ENCODE measurements at places on chromosomes 7 and 10.

DNA sequence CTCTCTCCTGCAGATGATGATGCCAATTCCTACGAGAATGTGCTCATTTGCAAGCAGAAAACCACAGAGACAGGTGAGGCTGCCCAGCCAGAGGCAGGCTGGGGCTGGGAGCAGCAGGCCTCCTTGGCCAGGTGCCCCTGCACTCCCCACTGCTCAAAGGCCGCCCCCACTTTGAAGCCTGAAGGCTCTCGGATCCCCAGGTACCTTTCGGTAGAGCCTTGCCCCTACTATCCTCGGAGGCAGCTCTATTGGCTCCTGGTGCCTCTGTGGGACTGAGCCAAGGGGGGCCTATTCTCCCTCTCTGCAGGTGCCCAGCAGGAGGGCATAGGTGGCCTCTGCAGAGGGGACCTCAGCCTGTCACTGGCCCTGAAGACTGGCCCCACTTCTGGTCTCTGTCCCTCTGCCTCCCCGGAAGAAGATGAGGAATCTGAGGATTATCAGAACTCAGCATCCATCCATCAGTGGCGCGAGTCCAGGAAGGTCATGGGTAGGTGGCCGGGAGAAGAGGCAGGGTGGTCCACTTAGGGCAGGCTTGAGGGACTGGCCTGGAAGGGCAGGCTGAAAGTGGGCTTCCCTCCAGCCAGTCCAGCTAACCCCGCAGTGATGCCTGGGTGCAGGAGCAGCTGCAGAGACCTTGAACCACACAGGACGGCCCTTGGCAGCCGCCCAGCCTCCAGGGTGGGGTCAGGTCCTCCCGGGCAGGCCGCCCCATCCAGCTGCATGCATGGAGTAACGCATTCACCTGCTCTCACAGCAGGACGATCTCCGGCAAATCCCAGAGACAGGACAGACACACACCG, 14.1 kb downstream of the LAT2 start:
- DNase-seq, result no peak

- DNase-seq, result no peak
Measured at GRCh38 chr10:59033622-59034021, 142.8 kb upstream of the PHYHIPL start.

GRCh38 chr10:75956624-75957023, 525.2 kb downstream of the LRMDA start:
- no peak for DNase-seq

DNA sequence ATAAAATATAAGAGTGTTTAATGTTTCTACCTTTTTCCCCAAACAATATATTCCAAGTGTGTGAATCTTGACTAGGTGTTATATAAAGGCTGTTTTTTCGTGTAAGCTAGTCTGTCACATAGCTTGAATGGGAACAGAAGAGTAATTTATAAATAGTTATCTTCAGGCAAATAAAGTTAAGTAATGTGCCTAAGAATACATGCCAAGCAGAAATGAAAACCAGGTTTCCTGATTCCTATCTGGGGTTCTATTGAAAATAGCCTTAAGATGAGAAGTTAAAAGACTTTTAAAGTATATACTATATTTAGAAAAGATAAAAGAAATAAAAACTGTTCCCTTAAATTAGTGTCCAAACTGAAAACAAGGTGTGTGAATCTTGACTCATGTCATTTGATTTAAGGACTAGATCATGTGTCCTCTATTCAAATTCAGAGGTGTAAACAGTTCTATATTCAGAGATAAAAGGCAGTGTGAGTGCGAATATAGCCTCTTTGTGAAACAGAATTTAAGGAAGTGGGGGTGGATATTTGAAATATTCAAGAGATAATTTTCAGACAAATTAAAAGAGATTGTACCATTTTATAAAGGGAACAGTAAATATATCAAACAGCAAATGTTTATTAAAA, 247.5 kb downstream of the THSD7A start:
- DNase-seq, result no peak

DNA sequence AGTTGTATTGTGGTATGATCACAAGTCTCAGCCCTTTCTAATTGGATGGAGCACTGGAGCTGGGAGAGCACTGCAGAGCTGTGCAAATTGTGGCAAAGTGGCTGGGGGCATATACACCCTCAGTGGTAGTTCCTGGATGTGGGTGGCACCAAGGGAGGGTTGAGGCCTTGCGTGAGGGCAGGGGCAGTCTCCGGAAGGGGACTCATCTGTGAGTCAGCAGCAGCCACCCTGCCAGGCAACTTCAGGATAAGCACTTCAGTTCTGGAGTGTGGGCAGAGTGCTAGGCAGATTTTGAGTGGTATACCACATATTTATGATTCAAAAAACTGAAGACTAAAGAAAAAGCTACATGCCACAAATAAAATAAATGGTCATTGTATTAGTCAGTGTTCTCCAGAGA, 210.5 kb downstream of the ETV1 start:
- no peak for DNase-seq

DNA sequence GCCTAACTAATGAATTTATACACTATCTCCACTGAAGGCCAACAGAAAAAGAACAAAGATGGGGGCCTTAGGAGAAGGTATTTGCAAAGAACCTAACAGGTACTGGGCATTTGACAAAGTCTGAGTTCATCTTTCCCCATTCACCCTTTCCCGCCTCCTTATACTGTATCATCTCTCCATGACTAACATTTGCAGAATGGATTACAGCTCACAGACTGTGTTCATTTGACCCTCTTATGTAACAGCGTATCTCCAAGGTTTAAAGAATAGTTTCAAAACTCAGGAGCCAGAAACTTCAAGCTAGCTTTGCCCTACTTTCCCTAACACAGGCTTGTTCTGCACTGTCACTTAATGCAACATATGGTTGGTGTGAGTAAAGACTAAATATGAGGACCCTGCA, 238.7 kb upstream of the CELF2 start:
- no peak for DNase-seq

DNA sequence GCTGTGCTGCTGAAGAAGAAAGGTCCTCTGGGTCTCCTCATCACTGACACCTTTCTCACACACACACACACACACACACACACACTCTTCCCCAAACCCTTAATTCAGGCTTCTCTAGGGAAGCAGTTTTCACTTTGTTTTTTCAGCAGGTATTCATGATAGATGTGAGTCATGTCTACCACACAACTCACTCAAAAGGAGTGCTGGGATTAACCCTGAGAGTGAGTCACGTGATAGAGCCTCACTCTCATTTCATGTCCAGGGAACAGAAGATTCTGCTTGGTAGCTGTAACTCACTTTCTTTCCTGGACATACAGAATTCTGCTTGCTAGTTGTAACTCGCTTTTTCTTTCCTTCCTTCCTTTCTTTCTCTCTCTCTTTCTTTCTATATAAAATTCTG, 45.4 kb downstream of the VIM start:
- DNase-seq, result no peak

DNA sequence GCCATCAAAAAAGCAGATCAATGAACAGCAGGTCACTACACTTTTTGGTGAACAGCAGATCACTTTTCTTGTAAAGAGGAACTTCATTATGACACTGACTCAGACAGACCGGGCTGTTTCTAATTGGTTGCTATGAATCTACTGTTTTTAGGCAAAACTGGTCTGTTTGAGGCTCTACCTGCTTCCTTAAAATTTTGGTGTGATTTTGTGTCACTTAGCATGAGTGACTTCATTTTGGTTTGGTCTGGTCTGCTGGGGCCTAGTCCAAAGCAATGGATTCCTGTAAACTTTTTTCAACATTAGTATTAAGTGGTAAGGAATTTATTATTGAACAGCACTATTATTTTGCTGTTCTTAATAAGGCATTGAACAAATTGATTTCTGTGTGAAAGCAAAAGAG, 41.8 kb upstream of the C10orf71 start:
- DNase-seq, result no peak

DNA sequence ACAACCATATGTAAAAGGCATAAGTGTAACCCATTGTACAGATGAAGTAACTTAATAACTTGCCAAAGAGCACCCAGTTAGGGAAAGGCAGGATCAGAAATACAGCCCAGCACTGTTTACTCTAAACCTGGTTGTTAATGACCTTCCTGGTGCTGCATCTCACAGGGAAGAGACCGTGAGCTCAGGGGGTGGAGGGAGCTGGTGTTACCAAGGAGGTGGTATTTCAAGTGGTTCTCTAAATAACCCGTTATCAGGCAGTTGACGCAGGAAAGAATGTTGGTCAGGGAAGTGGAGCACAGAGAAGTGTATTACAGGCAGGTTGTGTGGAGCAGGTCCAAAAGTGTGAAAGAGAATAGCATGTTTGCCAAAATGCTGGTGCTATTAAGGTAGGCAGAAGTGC, 4.4 kb upstream of the ST7 start:
- no peak for DNase-seq

DNA sequence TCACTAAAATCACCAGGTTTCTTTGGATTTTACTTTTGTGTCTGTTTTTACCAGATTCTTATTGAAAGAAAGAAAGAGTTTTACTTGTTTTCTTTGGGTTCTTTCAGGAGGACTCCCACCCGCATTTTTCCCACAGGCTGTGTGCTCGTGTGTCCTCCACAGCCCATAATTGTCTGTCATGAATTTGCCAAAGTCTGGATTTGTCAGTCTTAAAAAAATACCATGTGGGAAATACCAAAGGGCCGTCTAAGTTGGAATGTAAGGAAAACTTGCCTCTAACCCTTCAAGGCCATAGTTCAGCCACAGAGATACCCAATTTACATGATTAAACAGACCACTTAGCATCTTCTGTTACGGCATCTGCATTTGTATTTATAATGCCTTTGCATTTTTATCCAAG, 41.3 kb upstream of the INHBA start:
- DNase-seq, result no peak

GRCh38 chr7:38000272-38000671, 79.8 kb downstream of the EPDR1 start:
- DNase-seq, result no peak

DNA sequence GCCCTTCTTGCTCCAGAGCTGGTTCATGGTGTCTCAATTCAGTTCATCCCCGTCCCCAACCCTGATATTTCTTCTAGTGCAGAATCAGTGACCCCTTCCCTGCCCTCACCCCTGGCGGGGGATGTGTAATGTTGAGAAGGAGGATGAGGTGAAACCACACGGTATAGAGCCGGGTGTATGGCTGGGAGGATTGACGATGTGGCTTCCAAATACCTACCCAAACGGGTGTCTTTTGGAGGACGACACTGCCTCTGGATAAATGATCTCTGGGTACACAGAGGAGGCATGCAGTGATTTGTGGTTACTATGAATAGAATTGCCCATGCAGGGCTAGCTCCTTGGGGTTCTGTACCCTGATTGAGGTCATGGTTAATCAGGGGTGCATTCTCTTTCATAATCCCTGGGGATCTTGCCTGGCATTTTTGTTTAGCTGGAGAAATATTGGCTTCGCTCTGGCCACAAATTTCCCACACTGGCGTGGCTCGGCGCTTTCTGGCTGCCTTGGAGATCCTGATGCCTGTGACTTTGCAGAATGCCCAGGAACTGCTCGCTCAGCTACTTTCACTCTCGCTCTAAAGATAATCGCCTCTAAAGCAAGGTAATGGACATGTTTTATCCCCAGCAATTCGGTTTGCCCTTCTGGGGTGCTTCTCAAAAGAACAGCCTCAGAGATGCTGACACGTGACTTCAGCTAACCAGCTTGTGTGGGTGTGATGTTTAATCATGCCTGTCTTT, 89.2 kb downstream of the RBM20 start:
- DNase-seq, result no peak

DNA sequence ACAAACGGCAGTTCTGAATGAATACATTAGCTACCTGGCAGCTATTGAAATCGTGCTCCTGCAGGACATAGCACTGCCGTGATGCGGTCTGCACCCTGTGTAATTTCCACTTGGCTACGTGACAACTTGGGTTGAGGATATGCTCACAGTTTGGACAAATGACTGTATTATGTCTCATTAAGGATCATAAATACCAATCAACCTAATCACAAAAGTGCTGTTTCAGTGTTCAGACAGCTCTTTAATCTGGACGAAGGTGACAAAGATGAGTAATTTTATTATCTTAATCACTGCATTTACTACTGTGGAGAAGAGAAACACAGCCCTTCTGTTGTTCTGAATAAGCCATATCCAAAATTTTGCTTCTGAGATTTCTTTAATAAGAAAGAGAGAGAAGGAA, 210.8 kb upstream of the PFKP start:
- no peak for DNase-seq

DNA sequence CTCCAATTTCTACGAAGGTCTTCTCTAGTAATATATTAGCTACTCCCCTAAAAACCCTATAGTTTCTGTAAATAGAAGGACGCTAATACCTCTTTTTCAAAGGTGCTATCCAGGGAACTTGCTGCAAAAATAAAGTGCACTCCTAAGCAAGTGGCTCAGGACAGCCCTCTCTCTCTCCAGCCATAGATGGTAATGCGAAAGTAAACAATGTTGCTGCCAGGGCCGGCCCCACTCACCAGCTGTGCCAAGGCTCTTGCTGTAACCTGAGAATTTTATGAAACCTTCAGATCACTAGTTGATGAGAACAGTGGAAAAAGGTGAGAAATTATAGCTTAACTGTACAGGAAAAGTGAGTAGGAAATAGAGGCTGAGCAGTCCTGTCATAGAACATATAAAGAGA, 10.9 kb upstream of the TAS2R39 start:
- no peak for DNase-seq

GRCh38 chr10:70106958-70107791, 25.4 kb downstream of the AIFM2 start:
- DNase-seq, result no peak

GRCh38 chr7:128036226-128036940, 5.1 kb upstream of the LRRC4 start:
- no peak for DNase-seq

- DNase-seq, result no peak
Measured at GRCh38 chr10:124094419-124094785, 1.0 kb upstream of the CHST15 start.

DNA sequence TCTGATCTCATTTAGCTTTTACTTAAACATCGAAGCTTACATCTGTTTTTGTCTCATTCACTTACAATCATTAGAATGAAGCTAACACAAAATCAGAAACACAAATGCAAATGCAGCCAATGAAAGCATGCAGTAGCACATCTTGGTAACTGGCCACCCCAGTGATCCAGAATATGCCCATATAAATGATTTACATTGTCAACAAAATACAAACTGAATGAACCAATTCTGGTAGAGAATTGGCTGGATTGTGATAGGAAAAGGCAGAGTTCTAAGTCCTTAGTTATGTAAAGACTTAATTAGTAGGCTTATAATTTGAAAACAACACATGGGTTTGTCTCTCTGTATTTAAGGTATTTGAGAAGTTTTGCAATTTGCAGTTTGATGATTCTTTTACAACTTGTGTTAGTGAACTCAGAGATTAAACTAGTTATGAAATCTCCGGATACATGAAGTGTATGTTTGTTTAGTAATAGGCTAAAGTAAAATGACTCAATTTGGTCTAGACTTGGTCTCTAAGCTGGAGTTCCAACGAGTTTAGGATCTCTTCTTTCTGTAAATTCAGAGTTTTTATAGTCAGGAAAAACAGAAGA, 21.2 kb downstream of the TECTB start:
- no peak for DNase-seq

GRCh38 chr7:135753616-135754413, 5.2 kb upstream of the FAM180A start:
- no peak for DNase-seq

- no peak for DNase-seq
Measured at GRCh38 chr10:88853155-88853881, 1.7 kb upstream of the ANKRD22 start.

- no peak for DNase-seq
Measured at GRCh38 chr10:127720142-127720541, 16.8 kb upstream of the FOXI2 start.

GRCh38 chr7:41792120-41792519, 89.2 kb upstream of the INHBA start:
- no peak for DNase-seq

GRCh38 chr7:92968502-92968901, 132.1 kb upstream of the CDK6 start:
- DNase-seq, result no peak

GRCh38 chr10:120969219-120969645, 118.1 kb downstream of the WDR11 start:
- no peak for DNase-seq

Measured in esophagus squamous epithelium (tissue), 5 donors.